Transverse colon (tissue), 4 donors: ENCODE measurements at places on chromosomes 5 and 9. TPM values are rescaled to one million over a fixed set of nuclear protein-coding genes. Genes with fewer than 3 reads are reported as not detected.

Gene KIF4B
- total RNA-seq = not detected

Gene BTNL3
- 47.6 TPM for total RNA-seq

Gene GDA
- 53.5 TPM for total RNA-seq

Gene NR4A3
- total RNA-seq = 3.4 TPM

Gene SLC6A18
- not detected for total RNA-seq

Gene PCDHGC4
- total RNA-seq = 26.5 TPM

Gene HAVCR2
- 0.20 TPM for total RNA-seq

Gene CREBRF
- total RNA-seq = 33.2 TPM

Gene FREM1
- 5.9 TPM for total RNA-seq

- no peak for DNase-seq
These were observed 22.3 kb downstream of the COL5A1 start for GRCh38 chr9:134663753-134664415.

DNA sequence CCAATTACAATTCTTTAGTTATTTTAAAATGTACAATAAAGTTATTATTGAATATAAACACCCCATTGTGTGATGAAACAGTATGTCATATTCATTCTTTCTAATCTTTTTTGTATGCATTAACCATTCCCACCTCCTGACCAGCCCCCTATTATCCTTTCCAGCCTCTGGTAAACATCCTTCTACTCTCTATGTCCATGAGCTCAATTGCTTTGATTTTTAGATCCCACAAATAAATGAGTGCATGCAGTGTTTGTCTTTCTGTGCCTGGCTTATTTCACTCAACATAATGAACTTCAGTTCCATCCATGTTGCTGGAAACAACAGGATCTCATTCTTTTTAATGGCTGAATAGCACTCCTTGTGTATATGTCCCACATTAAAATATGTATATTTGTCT is 1858.9 kb upstream of the C9orf72 start:
- no peak for DNase-seq

GRCh38 chr9:33867747-33868439 is 50.9 kb downstream of the UBE2R2 start:
- no peak for DNase-seq

GRCh38 chr9:105158020-105158419 is 86.4 kb upstream of the SLC44A1 start:
- no peak for DNase-seq

GRCh38 chr9:79360387-79361347 is 211.1 kb upstream of the TLE4 start:
- DNase-seq = no peak

DNA sequence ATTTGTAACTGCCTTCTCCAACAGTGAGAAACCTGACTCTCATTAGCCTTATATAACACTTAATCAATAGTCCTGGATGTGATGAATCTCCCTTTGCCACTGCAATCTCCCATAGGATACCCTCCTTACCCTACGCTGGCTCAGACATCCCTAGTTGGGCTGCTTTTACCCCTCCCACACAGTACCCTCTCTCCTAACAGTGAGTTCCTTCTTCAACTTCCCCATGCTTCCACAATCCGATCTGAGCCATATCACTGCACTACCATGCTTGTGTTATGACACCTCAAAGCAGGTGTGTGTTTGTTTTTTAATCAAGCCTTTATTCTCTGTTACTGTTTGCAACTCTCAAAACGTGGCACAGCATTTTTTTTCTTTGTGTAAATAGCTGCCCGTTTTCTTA is 60.5 kb upstream of the C9orf72 start:
- DNase-seq = no peak

GRCh38 chr5:103860327-103860726 is 297.7 kb upstream of the NUDT12 start:
- DNase-seq = no peak

- DNase-seq = no peak
These were observed 141.9 kb downstream of the PBX3 start for GRCh38 chr9:125889112-125889475.

GRCh38 chr5:94499806-94500205 is 118.6 kb downstream of the KIAA0825 start:
- DNase-seq = no peak

DNA sequence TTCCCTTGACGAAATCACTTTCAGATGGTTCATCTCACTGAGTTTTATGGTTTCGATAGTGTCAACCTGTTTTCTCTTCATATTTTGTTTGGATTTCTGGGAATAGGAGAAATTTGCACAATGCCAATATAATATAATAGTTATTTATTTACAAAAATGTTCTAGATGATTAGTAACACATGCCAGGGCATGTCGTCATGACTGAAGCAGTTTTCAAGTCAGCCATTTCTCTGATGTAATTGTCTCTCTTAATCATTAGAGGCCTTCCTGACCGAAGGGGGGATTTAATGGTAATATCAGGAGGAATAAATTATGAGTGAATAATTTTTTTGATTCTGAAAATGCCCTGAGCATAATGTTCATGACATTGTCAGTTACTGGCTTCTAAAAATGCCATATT is 246.5 kb upstream of the ATP10B start:
- no peak for DNase-seq

GRCh38 chr9:16074963-16075362 is 522.1 kb downstream of the CCDC171 start:
- DNase-seq = no peak

DNA sequence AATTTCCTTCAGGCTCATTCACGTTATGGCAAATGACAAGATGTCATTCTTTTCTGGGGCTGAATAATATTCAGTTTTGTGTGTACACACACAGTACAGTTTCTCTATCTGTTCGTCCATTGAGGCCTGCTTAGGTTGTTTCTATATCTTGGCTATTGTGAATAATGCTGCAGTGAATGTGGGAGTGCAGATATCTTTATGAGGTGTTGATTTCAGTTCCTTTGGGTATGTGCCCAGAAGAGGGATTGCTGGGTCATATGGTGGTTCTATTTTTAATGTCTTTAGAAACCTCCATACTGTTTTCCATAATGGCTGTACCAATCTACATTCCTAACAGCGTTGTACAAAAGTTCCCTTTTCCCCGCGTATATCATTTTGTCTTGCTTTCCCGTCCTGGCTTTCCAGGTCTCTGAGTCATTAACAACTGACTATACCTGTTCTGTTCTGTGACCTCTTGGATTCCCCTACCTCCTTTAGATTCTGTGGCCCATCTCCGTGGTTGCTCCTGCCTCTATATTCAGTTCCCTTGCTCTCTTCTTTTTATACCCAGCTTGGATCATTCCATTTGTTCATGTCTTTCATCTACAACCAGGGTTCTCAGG is 6.8 kb downstream of the SNX30 start:
- DNase-seq = no peak

DNA sequence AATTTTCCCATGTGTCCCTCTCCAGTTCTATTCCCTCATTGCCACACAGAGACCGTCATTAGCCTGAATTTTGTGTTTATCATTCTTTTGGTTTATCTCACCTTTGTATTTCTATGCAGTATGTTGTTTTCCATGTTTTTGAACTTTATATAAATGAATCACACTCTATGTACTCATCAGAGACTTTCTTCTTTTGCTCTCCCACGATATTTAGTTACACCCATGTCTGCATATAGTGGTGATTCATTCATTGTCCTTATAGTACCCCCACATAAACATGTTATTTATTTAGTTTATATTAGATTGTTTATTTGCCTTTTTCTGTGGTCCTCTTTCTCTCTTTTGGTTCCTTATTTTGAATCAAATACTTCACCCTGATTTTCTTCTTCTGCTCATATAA is 199.7 kb downstream of the FSTL4 start:
- DNase-seq = no peak

DNA sequence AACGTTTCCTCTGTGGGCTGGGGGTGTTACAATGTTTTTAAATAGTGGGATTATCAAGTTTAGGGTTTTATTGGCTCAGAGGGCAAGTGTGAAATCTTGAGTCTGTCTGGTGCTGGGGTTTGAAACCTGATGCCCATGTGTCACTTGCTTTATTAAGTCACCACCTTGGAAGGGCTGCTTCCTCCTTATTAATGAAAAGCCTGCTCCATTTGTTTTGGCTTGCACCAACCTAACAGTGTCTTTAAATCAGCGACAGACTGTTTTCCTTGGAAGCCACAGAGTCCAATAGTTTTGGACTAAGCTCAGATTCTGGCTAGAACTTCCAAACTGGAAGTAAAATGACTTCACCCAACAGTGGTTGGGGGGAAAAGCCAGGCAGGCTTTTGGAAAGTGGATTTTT is 10.7 kb upstream of the PALM2AKAP2 start:
- DNase-seq = no peak

DNA sequence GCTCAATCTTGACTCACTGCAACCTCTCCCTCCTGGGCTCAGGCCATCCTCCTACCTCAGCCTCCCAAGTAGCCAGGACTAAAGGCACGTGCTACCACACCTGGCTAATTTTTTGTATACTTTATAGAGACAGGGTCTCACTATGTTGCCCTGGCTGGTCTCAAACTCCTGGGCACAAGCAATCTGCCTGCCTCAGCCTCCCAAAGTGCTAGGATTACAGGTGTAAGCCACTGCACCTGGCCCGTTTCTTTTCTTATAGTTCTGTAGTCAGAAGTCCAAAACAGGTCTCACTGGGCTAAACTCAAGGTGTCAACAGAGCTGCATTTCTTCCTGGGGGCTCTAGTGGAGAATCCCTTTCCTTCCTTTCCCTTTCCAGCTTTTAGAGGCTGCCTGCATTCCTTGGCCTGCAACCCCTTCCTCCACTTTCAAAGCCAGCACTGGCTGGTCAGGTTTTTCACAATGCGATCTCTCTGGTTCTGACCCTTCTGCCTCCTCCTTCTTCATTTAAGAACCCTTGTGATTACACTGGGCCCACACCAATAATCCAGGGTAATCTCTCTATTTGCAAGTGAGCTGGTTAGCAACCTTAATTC is 16.3 kb downstream of the IRF1 start:
- peak; percentile 4 for DNase-seq

- no peak for DNase-seq
These were observed 95.5 kb downstream of the CAMSAP1 start for GRCh38 chr9:135811801-135812200.

DNA sequence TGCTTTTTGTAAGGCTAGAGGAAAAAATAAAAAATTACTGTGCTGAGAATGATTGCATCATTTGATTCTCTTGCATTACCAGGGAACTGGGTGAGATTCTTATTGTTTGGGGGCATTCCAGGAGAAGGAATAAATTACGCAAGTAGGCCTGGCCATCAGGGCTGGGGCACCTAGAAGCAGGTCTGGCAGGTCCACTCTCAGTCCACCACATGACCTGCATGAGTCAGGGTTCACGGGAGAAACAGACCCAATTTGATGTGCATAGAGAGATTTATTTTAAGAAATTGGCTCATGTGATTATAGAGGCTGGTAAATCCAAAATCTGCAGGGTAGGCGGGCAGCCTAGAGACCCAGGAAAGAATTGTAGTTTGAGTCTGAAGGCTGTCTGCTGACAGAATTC is 59.6 kb downstream of the ZNF622 start:
- no peak for DNase-seq

DNA sequence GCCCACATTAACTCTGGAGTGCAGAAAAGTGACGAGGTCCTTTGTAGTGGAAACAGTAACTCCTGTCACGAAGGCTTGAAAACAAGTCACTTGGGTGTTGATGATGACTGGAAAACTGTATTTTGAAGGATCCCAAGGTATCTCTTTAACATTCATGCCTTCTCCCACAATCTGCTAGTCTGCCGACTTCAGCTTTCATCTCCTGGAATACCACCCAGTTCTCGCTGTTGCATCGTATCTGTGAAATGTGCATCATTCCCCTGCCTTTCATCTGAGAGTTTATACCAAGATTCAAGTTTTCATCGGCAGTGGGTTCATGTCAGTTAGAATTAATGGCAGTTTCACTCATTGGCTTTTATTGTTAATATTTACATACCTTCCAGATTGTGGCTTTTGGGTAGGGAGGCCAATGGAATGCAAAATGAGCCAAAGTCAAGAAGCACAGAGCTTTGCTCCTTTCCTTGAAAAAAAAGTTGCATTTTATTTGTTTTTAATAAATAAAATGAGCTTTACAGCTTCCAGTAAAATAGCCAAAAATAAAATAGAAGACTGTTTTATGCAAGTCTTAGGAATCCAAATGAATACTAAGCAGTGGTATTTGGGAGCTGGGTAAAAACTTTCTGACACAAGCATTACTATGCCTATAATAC is 575.2 kb upstream of the WWC1 start:
- DNase-seq = no peak

GRCh38 chr5:15501091-15501791 is 1.3 kb downstream of the FBXL7 start:
- peak; percentile 18 for DNase-seq

- DNase-seq = no peak
These were observed 57.5 kb downstream of the SIL1 start for GRCh38 chr5:139140591-139141071.

GRCh38 chr5:11476866-11477265 is 427.4 kb downstream of the CTNND2 start:
- DNase-seq = no peak

GRCh38 chr9:120755810-120756434 is 37.3 kb downstream of the FBXW2 start:
- DNase-seq = peak; percentile 56

- DNase-seq = no peak
These were observed 56.5 kb upstream of the IRX4 start for GRCh38 chr5:1939256-1939655.
